ENCODE measurements at places on chromosomes 5 and 9.

DNA sequence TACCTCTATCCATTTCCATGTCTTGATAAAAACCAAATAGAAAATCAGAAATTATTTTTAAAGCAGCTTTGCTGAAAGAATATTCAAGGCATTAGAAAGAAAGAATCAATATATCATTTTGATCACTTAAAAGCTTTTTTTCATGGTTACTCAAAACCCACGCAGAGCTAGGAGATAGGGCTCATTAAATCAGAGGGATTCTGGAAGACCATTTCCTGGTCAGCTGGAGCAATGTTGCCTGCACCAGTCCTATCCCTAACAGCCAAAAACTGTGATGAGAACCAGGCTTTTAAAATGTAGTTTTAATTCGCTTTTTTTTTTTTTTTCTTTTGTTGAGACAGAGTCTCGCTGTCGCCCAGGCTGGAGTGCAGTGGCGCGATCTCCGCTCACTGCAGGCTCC is 72.3 kb downstream of the ARSB start:
- no peak for DNase-seq

GRCh38 chr5:78109891-78110324 is 184.6 kb downstream of the AP3B1 start:
- DNase-seq: no peak

GRCh38 chr5:1004461-1005248 is 3.9 kb upstream of the NKD2 start:
- DNase-seq: no peak

GRCh38 chr9:125376261-125377226 is 114.9 kb downstream of the GAPVD1 start:
- DNase-seq: no peak

- DNase-seq: no peak
Measured at GRCh38 chr5:83844449-83845068, 123.9 kb upstream of the HAPLN1 start.

DNA sequence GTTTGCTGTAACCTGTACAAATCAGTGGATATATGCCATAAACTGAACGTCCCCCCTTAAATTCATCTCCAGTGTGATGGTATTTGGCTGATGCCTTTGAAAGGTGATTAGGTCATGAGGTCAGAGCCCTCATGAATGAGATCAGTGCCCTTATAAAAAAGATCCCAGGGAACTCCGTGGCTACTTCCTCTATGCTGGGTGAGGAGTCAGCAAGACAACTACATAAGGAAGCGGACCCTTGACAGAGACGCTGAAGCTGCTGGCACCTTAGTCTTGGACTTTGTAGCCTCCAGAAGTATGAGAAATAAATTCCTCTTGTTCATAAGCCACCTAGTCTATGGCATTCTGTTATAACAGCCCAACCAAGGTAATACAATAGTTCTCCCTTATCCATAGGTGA is 215.1 kb upstream of the ZNF608 start:
- DNase-seq: no peak

- no peak for DNase-seq
Measured at GRCh38 chr5:39759701-39760100, 334.9 kb upstream of the DAB2 start.

DNA sequence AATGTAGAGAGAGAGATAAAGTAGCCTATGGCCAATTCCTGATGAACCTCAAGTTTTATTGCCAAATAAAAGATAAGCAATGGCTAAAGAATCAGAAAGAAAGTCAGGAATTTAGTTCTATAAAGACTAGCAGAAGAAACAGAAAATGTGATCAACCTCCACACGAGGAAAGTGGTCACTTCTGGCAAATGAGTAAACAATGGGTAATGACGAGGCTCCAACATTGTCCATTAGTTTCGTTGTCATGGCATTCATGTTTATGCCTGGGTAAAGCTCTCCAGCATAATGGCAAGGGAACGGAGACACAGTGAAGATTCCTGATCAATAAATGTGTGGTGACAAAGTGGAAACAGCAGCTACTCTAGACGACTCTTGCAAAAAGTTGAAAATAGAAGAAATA is 341.8 kb upstream of the CTNND2 start:
- DNase-seq: no peak

GRCh38 chr9:16039218-16039987 is 486.6 kb downstream of the CCDC171 start:
- DNase-seq: no peak

DNA sequence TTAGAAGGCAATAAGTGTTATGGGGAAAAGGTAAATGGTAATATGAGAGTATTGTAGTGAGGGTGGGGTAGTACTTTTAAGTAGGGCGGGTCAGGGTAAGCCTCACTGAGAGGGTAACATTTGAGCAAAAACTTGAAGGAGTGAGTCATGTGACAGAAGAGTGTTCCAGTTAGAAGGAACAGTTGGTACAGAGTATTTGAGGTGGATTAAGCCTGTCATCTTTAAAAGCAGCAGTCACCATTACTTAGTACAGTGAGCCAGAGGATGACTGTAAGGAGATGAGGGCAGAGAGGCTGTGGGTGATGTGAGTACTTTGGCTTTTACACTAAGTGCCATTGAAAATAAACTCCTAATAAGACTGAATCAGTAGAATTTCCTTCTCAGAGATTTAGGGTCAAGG is 54.8 kb downstream of the UBAP1 start:
- DNase-seq: no peak

- no peak for DNase-seq
Measured at GRCh38 chr5:2895876-2896275, 144.4 kb upstream of the IRX2 start.

- DNase-seq: no peak
Measured at GRCh38 chr5:172692451-172692850, 51.4 kb downstream of the NEURL1B start.

DNA sequence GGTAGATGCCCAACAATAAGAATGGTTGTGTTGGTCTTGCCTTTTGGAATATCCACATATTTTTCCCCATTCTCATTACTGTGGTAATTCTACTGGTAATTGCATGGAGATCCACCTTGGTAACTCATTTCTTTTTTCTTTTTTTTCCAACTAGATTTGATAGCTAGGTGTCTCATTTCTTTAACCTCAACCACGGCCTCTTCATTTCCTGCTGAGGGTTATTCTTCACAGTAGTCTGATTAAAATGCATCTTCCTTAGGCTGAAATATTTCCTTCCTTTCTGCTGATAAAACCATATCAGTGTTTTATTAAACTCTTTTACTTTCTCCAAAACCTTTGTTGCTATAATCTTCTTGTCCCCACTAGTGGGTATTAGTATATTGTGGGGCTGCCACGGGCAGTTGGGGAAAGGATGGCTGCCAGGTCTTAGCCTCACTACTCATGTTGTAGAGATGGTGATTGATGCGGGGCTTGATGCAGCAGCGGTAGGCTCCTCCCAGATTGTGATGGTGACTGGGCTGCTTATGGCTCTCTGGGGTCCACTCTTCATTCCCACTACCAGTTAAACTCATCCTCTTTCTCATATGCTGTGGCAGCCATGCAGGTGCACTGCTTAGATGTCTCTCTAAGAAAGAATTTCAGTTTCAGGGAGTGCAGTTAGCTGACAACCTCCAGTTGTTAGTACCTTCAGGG is 35.9 kb downstream of the KIF2A start:
- DNase-seq: no peak

DNA sequence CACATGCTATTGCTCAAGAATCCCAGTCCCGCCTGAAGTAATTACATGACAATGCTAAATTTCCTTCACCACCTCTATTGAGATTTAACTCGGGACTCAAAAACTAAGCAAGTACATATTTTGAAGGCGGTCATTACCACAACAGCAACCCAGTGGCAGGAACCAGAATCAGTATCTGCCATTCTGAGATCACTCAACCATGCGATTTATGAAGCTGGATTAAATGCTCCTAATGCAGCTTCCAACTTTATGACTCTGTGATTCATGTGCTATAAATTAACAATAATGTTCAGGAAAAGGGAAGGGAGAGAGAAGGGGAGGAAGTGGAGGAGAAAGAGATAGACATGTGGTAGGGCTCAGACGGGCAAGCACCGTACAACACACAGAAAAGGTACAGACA is 194.7 kb downstream of the DNAH5 start:
- DNase-seq: no peak

DNA sequence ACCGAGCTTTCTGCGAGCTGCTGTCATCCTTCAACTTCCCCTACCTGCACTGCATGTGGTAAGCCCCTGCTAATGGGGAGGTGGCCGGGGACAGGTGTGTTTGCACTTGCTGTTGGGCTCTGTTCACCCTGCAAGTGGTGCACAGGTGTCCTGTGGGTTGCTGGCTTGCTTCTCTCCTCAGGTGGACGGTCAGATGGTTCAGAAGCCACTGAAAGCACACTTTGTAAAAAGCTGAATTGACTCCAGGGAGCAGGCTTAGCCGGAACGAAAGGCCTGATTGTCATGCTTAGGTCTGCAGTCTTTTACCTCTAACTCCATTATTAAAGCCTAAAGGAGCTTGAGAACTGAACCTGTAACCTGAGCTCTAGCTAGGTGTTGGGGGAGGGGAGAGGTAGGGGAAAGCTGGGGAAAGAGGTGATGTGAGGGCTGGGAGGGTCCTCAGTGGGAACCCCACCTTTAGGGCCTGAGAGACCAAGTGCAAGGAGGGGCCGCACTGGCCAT is 37.6 kb downstream of the ACER2 start:
- peak; percentile 64 for DNase-seq

DNA sequence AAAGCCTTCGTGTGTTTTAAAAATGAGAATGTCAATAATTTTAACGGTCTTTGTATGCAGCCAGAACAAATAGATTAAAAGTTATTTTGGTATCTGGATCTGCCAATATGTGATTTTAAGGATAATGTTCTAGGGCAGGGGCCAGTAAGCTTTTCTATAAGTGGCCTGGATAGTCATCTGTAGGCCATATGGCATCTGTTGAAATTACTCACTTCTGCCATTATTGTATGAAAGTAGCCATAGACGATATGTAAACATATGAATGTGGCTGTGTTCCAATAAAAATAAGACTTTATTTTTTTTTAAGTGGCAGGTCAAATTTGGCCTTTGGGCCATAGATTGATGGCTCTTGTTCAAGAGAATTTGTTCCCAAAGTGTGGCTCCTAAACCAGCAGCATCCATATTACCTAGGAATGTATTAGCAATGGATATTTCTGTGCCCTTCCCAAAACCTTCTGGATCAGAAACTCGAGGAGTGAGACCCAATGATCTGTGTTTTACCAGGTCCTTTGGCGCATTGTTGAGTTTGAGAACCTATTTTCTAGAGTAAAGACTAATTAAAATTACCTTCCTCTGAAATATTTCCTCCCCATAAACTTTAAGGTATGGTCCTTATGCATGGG is 55.9 kb downstream of the C6 start:
- DNase-seq: no peak

GRCh38 chr5:10731913-10732312 is 29.1 kb downstream of the DAP start:
- DNase-seq: no peak

GRCh38 chr5:144189800-144190429 is 19.2 kb downstream of the KCTD16 start:
- no peak for DNase-seq

DNA sequence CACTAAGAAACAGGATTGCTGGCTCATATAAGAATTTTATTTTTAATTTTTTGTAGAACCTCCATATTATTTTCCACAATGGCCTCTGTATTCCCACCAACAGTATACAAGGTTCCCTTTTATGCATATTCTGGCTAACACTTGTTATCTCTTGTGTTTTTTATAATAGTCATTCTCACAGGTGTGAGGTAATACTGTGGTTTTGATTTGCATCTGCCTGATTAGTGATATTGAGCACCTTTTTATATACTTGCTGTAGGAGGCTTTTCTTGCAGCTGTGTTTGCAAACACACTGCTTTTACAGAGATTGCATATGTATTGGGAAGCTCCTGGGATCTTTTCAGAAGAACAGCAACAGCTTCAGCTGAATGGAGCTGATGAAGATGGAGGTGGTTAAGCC is 164.8 kb downstream of the DEPDC1B start:
- no peak for DNase-seq

GRCh38 chr9:137534256-137535119 is 15.7 kb downstream of the PNPLA7 start:
- DNase-seq: peak; percentile 31

DNA sequence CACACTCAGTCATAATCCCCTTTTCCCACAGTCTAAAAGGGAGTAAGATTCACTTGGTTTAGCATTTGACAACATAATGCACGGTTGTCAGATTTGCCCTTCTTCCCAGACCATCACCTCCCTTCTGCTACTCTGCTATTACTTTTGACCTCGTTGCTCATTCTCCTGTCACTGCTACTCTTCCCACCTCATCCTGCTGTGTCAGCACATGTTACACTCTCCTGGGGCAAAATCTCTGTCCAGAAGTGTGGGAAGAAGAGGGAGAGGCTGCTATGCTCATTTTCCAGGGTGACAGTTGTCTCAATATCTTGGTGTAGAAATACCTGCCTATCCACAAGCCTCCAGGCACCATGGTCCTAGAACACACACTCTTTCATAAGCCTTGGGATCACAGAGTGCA is 449.9 kb upstream of the PIK3R1 start:
- DNase-seq: no peak

- no peak for DNase-seq
Measured at GRCh38 chr9:120284821-120285220, 295.1 kb downstream of the CDK5RAP2 start.

DNA sequence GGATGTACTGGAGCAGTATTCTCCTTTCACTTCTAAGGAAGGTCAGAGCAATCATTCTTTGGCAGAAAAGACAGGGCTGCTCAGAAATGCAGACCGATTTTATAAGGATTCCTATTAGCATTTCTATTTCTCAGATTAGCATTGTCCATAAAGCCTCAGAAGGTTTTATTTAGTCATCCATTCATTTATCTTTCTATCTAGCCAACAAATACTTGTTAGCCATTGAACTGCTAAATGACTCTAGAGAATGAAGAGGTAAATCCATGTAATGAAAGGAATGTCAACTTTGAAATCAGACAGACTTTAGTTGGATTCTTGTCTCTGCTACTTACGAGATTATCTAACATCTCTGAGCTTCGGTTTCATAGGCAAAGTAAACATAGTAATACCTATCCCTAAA is 165.2 kb downstream of the SLC25A46 start:
- no peak for DNase-seq

DNA sequence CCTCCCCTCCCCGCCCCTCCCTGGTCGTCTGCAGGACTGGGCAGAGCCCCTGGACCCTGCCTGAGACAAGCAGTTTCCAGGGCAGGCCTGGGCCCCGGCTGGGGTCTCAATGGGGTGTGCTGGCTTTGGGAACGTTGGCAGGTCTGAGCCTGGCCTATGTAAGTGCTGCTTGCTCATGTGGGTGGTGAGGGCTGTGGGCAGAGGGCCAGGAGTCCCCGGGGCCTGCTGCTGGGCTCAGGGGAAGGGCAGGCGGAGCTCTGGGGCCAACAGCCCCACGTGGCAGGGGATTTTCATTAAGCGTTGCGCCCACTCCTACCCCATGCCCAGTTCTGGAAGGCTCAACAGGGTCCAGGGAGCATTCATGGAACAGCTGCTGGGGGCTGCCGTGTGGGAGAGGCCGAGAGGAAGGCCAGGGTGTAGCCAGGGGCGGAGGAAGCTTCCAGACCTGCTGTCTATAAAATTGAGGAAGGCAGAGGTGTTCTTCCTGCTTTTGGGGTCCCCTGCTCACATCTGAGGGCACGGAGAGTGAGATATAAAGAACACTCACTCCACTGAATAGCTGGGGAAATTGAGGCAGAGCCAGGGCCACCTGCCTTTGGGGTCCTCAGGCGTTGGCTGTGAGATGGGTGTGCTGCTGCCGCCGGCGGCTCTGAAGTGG is 32.5 kb downstream of the RXRA start:
- DNase-seq: no peak

Data from iPS DF 6.9 (cell line).